ENCODE measurements at places on chromosomes 1 and 21. TPM values are rescaled to one million over a fixed set of nuclear protein-coding genes. Genes with fewer than 3 reads are reported as not detected.

GRCh38 chr21:23986987-23987386, 1620.3 kb downstream of the MRPL39 start:
- H3K4me1 ChIP-seq = no peaks in the 10 kb centered on the region
- no peak overlapping the region for H3K4me3 ChIP-seq
- H3K27ac ChIP-seq = no peak overlapping the region
- no peaks in the 10 kb centered on the region for H3K27me3 ChIP-seq

DNA sequence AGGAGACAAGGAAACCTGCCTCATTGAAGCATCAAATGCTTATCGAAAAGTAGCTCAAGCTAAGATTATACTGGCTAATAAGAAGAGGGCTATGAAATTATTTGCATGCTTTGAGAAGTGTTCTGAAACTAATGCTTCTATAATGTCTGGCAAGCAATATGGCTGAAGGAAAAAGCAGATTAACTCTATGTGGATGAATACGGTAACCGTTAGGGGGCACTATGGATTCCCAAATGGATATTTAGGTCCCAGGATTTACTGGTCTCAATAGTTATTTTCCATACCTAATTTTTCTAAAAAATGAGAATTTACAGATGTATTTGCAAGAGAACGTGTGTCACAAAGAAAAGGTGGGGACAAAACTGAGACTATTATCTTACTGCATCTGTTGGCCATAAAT, 34.6 kb upstream of the RRP15 start:
- DNase-seq = no peak
- peaks cover 18% of the 10 kb centered on the region for H3K27me3 ChIP-seq
- H3K36me3 ChIP-seq = no peaks in the 10 kb centered on the region
- no peak overlapping the region for H3K27ac ChIP-seq

- peaks cover 2% of the 10 kb centered on the region for H3K27me3 ChIP-seq
- DNase-seq = no peak
- no peak overlapping the region for H3K27ac ChIP-seq
- H3K4me3 ChIP-seq = no peak overlapping the region
- no peaks in the 10 kb centered on the region for H3K4me1 ChIP-seq
These were observed 15.8 kb downstream of the CDA start for GRCh38 chr1:20604678-20605077.

- no peaks in the 10 kb centered on the region for H3K4me1 ChIP-seq
- no peak overlapping the region for H3K27ac ChIP-seq
- DNase-seq = no peak
- H3K4me3 ChIP-seq = no peak overlapping the region
- no peaks in the 10 kb centered on the region for H3K36me3 ChIP-seq
These were observed 16.4 kb downstream of the GPSM2 start for GRCh38 chr1:108893141-108893530.

GRCh38 chr1:150165622-150166612, 16.2 kb downstream of the PLEKHO1 start:
- DNase-seq = peak; percentile 70
- no peaks in the 10 kb centered on the region for H3K36me3 ChIP-seq
- H3K4me1 ChIP-seq = peaks cover 25% of the 10 kb centered on the region
- H3K4me3 ChIP-seq = no peak overlapping the region

DNA sequence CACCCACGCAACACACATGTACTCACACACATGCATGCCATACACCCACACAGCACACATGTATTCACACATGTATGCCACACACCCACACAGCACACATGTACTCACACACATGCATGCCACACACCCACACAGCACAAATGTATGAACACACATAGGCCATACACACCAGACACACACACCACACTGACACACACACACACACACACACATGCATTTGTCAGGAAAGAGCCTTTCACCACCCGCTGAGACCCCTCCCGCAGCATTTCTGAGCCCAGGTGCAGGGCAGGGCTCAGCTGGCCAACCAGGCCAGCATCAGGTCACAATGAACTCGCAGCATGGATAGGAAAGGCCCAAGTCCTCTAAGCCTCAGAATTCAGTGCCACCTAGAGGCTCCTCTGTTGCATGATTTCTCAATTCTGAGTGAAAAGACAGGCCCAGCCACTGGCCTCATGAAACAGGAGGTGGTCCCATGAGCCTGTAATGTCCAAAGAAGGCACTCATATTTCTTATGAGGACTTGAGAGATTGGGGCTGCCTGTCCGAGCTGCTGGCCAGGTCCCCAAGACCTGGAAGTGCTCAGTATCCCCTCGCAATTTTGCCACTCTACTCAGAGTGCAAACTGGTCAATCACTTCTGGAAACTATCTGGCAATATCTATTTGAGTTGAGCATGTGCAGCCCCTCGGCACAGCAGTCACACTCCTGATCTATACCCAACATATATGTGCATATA, 57.3 kb downstream of the PSMG1 start:
- DNase-seq = peak; percentile 31
- no peak overlapping the region for H3K4me3 ChIP-seq
- no peak overlapping the region for H3K27ac ChIP-seq
- no peaks in the 10 kb centered on the region for H3K36me3 ChIP-seq
- H3K27me3 ChIP-seq = no peaks in the 10 kb centered on the region

GRCh38 chr1:199529324-199529723, 498.2 kb upstream of the NR5A2 start:
- H3K4me3 ChIP-seq = no peak overlapping the region
- DNase-seq = no peak
- no peaks in the 10 kb centered on the region for H3K4me1 ChIP-seq
- no peaks in the 10 kb centered on the region for H3K27me3 ChIP-seq
- H3K27ac ChIP-seq = no peak overlapping the region

- H3K4me1 ChIP-seq = no peaks in the 10 kb centered on the region
- no peak overlapping the region for H3K27ac ChIP-seq
- no peaks in the 10 kb centered on the region for H3K36me3 ChIP-seq
- H3K4me3 ChIP-seq = no peak overlapping the region
- DNase-seq = no peak
- peaks cover 3% of the 10 kb centered on the region for H3K27me3 ChIP-seq
These were observed 101.5 kb upstream of the ARHGEF16 start for GRCh38 chr1:3352952-3353331.

DNA sequence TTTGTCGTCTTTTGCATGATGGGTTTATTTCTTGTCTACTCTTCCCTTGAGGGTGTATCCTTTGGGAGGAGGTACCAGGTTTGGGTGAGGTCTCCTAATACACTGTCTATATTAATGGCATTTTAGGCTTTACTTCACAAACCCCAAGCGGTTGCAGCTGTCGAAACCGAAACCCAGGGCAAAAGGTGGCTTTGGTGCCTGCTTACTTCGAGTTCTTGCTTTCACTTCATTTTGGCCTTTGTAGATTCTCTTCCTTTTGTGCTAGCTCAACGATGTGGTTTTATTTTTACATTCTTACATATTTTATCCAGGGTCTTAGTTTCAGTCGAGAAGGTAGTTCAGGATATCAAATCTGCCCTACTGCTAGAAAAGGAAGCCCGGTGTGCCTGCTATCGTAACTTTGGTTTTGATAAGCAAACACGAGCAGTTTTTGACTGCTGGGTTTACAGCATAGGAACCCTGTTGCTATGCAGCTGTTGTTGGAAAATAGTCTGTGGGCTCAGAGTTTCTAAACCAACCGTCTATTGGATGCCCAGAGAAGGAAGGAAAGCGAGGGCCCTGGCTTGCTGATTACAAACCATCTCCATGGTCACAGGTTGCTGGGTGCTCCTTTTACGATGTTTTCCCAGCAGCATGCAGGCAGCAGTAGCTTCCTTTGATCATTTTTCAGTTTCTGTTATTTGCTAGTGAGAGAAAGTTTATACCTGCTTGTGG, 9.8 kb upstream of the TSPAN2 start:
- H3K4me1 ChIP-seq = peaks cover 33% of the 10 kb centered on the region
- no peaks in the 10 kb centered on the region for H3K27me3 ChIP-seq
- peak overlapping the region; percentile 88 for H3K27ac ChIP-seq
- no peaks in the 10 kb centered on the region for H3K36me3 ChIP-seq
- peak overlapping the region; percentile 77 for H3K4me3 ChIP-seq

DNA sequence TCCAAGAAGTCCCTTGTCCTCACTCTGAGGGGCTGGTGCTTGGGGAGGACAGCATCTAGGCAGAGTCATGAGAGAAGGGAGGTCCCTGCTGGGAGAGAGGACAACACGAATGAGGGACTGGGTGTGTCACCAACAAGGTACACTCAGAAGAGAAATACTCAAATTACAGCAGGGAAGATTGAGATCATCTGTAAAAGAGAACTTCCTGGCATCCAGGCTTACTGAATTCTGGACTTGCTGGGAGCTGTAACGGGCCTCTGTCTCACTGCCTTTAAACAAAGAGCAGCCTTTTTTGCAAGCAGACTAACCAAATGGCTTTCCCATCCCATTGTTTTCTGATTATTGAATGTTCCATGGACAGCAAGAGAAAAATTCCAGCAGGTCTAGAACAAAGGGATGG, 195.7 kb upstream of the RAB4A start:
- H3K4me1 ChIP-seq = no peaks in the 10 kb centered on the region
- no peaks in the 10 kb centered on the region for H3K36me3 ChIP-seq
- DNase-seq = no peak
- H3K27me3 ChIP-seq = no peaks in the 10 kb centered on the region
- H3K4me3 ChIP-seq = no peak overlapping the region
- H3K27ac ChIP-seq = no peak overlapping the region

DNA sequence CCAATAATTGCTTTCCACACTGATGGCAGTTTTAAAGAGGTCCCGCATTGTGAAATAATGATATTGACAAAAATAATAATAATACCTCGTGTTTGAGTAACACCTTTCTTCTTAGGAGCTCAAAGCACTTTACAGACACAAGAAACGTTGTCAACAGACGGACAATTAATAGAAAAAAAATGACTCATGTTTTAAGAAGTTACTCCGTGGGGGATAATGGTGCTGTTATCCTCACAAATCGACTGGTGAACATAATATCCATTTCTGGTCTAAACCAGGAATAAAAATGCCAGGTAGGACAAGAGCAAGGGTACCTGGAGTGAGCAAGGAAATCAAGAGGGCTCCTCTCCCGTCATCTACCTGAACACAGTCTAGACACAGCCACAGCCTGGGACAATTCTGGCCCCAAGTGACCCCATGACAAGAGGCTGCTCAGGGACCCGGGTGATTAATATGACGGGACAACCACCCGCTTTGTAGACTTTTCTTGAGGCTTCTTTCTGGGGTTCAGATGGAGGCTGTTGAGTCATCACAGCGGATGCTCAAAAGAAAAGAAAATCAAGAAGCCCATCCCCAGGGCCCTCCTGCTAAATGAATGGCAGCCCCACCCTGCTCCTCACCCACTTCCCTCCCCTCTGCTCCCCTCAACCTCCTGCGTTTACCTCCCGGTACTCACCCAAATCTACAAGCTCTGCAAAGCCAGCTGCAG, 146.2 kb upstream of the IRF2BP2 start:
- no peak overlapping the region for H3K4me3 ChIP-seq

DNA sequence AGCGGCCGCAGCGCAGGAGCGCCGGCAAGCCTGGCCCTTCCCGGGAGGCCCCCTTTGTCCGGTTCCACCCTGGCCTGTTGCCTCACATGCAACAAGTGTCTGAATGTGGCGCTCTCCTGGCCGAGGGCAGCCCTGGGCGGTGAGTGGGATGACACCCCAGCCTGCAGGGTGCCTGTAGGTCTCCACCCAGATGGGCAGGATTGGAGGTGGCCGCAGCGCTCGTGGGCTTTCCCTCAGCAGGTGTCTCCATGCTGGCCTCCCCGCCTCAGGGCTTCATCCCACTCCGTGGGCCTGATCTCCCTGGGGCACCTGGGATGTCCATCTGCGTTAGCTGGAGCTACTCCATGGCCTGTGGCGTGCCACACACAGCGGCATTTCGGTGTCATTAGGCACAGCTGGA, 1.5 kb downstream of the MIB2 start:
- peak overlapping the region; percentile 75 for H3K27ac ChIP-seq
- no peak for DNase-seq
- H3K27me3 ChIP-seq = no peaks in the 10 kb centered on the region
- H3K4me3 ChIP-seq = peak overlapping the region; percentile 79
- H3K36me3 ChIP-seq = peaks cover 18% of the 10 kb centered on the region
- H3K4me1 ChIP-seq = peaks cover 17% of the 10 kb centered on the region

DNA sequence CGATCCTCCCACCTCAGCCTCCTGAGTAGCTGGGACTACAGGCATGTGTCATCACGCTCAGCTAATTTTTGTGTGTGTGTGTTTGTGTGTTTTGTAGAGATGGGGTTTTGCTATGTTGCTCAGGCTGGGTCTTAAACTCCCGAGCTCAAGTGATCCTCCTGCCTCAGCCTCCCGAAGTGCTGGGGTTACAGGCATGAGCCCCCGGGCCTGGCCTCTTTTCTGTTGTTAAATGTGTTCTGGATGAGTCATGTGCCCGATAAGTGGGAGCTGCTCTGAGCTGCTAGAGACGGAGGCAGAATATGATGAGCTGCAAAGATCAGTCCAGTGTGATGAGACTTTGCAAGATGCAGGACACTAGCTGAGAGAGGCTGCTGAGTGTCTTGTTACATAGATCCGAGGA, 75.5 kb downstream of the VPS13D start:
- H3K27ac ChIP-seq = no peak overlapping the region
- H3K36me3 ChIP-seq = peaks cover 39% of the 10 kb centered on the region
- no peaks in the 10 kb centered on the region for H3K27me3 ChIP-seq
- H3K4me3 ChIP-seq = no peak overlapping the region
- H3K4me1 ChIP-seq = peaks cover 9% of the 10 kb centered on the region

DNA sequence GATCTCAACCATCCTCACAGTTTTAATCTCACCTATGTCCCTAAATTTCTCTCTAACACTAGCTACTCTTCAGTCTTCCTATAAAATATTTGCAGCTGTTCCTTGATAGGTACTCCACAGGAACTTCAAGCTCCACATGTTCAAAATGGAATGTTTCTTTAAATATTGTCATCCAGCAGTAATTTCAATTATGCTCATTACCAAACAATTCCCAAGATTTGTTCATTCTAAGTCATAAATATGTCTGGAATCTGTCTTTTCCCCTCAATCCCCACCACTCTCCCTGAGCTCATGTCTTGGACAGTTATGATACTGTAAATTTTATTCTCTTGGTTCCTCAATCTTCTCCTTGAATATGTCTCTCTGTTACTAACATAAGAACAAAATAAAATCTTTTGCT, 214.4 kb downstream of the NRIP1 start:
- H3K4me1 ChIP-seq = no peaks in the 10 kb centered on the region
- no peaks in the 10 kb centered on the region for H3K27me3 ChIP-seq
- no peak overlapping the region for H3K27ac ChIP-seq

GRCh38 chr1:3611170-3612019, at the start of gene MEGF6:
Gene MEGF6, minus strand, starts transcription at chr1:3611508. Its CDS starts 240 bp downstream, at chr1:3611268.
- peak within 1 kb of the TSS; percentile 53 for H3K4me3 ChIP-seq
- DNase-seq = peak; percentile 61
- H3K4me1 ChIP-seq = peaks cover 4% of the 10 kb centered on the region

LRRC38 gene
- total RNA-seq = not detected

GPR25 gene
- 0.34 TPM for total RNA-seq

HES4 gene
- 5.7 TPM for total RNA-seq

MROH7 gene
- 0.11 TPM for total RNA-seq

SLAMF8 gene
- total RNA-seq = 0.54 TPM

RNU5D-1 gene
- total RNA-seq = not detected

Measured in activated CD8-positive, alpha-beta T cell treated with anti-CD3 and anti-CD28 coated beads for 36 hours (primary cell).